ENCODE measurements at places on chromosomes 11 and 22.

- no peak for DNase-seq
Observed at GRCh38 chr11:75289511-75289760, 48.9 kb downstream of the TPBGL start.

GRCh38 chr11:131951121-131951520 lies 580.7 kb downstream of the NTM start:
- no peak for DNase-seq

GRCh38 chr11:125264100-125265022 lies 99.8 kb downstream of the PKNOX2 start:
- no peak for DNase-seq

DNA sequence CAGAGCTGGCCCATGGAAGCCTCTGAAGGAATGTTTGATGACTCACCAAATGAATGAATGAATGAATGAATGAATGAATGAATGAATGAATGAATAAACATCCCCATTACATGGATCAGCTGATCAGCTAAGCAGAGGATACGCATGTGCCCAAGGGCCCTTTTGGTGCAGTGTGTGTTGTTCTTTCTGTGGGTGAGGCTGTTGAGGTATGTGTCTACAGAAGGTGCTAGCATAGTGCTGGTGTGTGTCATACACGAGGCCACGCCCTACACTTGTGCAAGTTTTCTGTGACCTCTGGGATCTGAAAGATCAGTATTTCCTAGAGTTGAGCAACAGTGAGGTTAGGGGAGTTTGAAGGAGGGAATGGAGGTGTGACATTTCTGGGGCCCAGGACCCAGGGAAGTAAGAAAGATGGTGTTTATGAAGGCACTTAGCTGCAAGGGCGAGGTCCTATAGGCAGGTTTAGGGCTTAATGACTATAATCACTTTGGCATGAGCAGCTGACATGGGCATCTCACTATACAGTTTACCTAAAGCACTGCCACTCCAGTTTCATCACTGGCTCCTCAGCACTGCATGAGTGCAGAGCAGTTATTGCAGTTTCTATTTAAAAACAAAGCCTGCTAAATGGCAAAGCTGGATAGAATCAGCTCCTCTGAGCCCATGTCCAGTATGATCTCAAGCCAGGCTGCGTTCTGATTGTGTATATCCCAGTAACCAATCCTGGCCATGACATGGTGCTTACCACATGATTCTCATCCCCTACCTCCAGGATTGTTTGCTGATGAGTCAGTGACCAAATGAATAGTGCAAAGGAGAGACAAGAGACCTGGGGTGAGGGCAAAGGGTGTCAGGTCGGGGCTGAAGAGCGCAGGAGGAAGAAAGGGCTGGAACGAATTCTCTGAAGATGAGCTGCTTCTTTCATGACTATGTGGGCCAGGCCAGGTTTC lies 36.4 kb upstream of the E2F8 start:
- no peak for DNase-seq

- DNase-seq = no peak
Observed at GRCh38 chr11:78295991-78296930, 107.5 kb downstream of the USP35 start.

DNA sequence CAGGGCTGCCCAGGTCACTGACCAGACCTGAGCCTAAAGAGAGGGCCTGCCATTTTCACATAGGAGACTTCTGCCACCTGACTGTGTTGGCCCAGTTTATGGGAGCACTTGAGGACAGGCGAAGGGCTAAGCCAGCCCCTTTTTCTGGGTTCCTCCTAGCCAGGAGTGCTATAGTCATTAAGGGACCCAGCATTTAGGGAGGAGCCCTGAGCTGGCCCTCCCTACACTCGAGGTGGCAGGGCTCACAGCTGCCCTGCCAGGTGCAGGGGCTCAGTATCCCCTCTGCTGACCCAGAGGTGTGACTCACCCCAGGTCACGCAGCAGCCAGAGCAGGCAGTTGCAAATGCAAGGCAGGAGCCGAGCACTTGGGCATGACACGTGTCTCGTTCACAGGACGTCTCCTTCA lies 86.3 kb upstream of the CRYBB3 start:
- no peak for DNase-seq

GRCh38 chr22:19187716-19188563 lies 9.4 kb upstream of the SLC25A1 start:
- no peak for DNase-seq

GRCh38 chr11:47626234-47626633 lies 16.1 kb downstream of the MTCH2 start:
- no peak for DNase-seq
